Stimulated activated CD8-positive, alpha-beta memory T cell treated with anti-CD3 and anti-CD28 coated beads, Interleukin-2, amount 100 ng/mL, for 1 hour (primary cell): ENCODE measurements at places on chromosomes 16 and 17.

DNA sequence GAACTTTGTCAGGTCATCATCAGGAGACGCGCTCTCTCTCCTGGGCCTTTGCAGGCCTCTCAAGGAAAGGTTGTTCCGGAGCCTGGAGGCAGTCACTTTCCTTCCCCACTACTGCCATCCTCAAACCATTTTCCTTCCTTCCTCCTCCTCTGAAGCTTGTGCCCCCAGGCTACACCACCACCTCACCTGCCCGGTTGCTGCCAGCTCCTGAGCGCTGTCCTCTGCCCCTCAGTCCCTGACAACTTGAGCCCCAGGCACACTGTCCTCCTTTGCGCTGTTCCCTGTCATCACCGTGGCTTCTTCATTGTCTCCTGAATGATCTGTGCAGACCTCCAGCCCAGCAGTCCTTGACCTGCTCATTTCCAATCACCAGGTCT is 18.9 kb downstream of the CDRT4 start:
- DNase-seq, result no peak

- DNase-seq, result no peak
These were observed 3.9 kb downstream of the MRPL28 start for GRCh38 chr16:366476-366875.

GRCh38 chr16:9603316-9603715 is 511.9 kb downstream of the HAPSTR1 start:
- no peak for DNase-seq

DNA sequence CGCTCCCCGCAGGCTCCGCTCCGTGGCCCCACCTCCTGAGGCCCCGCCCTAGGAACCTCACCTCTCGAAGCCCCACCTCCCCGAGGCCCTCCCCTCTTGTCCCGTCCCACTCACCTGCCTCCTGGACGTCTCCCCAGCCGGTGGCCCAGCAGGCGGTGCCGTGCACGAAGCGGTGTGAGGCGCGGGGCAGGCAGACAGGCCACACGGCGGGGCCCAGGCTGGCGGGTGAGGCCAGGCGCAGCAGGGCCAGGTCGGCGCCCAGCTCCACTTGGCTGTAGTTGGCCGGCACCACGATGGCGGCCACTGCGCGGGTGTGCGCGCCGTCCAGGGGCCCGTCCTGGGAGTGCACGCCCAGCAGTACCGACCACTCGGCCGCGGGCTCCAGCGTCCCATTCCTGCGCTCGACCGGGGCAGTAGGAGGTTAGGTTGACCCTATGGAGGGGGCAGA is 1.6 kb downstream of the PRSS36 start:
- no peak for DNase-seq

- no peak for DNase-seq
These were observed 301.7 kb upstream of the N4BP1 start for GRCh38 chr16:48911700-48912099.

GRCh38 chr16:30896261-30896888 is at the start of gene CTF1:
CTF1 (plus strand) TSS chr16:30896614; CDS start chr16:30896644, 30 bp downstream.
- DNase-seq, result no peak

DNA sequence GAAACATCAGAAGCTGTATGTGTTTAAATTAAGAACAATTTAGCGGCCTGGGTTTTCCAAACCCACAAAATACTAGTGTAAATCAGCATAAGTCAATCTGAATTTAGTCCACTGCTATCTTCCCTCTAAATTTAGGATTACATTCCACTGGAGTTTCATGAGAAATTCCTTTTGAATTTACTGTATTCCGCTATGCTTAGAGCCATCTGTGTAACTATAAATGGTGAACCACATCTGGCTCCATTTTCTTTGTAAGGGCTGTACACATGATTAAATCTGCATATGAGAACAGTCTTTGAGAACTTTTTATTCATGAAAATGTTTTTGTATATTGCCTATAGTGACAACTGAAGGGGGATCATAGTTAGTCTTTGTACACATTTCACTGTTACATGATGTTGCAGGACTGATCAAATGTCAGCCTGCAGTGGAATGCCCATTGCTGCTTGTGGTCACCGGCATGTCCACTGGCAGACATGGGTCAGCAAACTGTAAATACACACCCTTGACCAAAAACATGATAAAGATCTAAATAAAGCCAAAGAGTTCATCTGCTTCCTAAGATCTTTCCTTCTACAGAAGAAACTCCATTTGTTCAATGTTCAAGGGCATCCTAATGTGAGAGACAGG is 36.8 kb downstream of the RPGRIP1L start:
- DNase-seq, result no peak

- DNase-seq, result no peak
These were observed 10.8 kb upstream of the ZNF629 start for GRCh38 chr16:30797670-30798309.

DNA sequence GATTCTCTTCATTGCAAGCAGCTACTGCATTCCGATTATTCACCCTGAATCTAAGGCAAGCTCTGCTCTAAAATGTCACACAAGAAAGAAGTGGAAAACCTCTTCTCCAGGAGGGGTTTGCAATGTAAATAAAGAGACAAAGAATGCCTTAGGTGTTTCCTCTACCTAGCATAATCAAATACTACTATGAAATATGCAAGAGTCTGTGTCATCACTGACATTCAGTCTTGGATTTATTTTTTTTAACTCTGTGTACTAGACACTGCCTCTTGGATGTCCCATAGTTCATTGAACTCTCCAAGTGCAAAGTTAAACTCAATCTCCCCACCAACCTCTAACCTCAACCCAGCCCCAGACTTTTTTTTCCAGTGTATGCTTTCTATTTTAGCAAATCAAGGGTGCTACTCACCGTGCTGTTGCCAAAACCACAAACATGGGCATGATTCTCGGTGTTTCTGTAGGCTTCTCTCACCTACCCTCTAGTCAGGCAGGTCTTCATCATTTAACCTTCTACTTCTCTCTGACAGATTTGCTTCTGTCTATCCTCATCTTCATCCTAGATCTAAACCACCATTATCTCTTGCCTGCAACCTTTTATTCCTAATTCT is 329.1 kb downstream of the CDH13 start:
- no peak for DNase-seq
